ENCODE measurements at places on chromosomes 5 and 9. TPM values are rescaled to one million over a fixed set of nuclear protein-coding genes. Genes with fewer than 3 reads are reported as not detected.

GRCh38 chr5:44827681-44828080 is 18.9 kb downstream of the MRPS30 start:
- H3K27me3 ChIP-seq, result no peaks in the 10 kb centered on the region
- H3K36me3 ChIP-seq, result no peaks in the 10 kb centered on the region
- no peak overlapping the region for H3K4me3 ChIP-seq
- H3K4me1 ChIP-seq, result no peaks in the 10 kb centered on the region
- no peak for DNase-seq
- H3K27ac ChIP-seq, result no peak overlapping the region

DNA sequence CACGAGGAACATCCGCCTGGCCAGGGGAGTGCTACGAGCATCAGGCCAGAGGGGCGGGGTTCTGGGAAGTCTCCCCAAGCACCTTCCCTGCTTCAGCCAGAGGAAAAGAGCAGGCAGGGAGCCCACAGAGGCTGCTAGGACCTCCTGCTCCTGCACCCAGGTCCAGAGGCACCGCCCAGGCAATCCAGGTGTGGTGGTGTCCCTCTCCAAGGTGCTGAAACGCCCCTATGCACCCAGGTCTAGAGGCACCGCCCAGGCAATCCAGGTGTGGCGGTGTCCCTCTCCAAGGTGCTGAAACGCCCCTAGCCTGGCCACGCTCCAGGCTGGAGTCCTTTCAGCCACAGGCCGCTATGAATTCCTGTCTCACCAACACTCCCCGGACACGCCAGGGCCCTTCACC is 10.7 kb upstream of the UBAC1 start:
- H3K36me3 ChIP-seq, result no peaks in the 10 kb centered on the region
- H3K27ac ChIP-seq, result no peak overlapping the region
- no peak overlapping the region for H3K4me3 ChIP-seq
- no peaks in the 10 kb centered on the region for H3K27me3 ChIP-seq
- no peak for DNase-seq

- H3K27me3 ChIP-seq, result no peaks in the 10 kb centered on the region
- no peak overlapping the region for H3K4me3 ChIP-seq
- peaks cover 10% of the 10 kb centered on the region for H3K4me1 ChIP-seq
- no peak for DNase-seq
Observed at GRCh38 chr9:98811051-98811650, 3.7 kb downstream of the GALNT12 start.

Gene ANKRD34B
- total RNA-seq, result not detected

Gene OTP
- total RNA-seq, result not detected

Gene ARL10
- 2.6 TPM for total RNA-seq

Gene SUSD1
- total RNA-seq, result 6.6 TPM

Gene ADAMTS2
- 3.4 TPM for total RNA-seq

Data from esophagus squamous epithelium (tissue), 5 donors.